ENCODE measurements at places on chromosomes 7 and 10.
A peak's percentile ranks its signal among the peaks of the same experiment; 100 is the strongest.

DNA sequence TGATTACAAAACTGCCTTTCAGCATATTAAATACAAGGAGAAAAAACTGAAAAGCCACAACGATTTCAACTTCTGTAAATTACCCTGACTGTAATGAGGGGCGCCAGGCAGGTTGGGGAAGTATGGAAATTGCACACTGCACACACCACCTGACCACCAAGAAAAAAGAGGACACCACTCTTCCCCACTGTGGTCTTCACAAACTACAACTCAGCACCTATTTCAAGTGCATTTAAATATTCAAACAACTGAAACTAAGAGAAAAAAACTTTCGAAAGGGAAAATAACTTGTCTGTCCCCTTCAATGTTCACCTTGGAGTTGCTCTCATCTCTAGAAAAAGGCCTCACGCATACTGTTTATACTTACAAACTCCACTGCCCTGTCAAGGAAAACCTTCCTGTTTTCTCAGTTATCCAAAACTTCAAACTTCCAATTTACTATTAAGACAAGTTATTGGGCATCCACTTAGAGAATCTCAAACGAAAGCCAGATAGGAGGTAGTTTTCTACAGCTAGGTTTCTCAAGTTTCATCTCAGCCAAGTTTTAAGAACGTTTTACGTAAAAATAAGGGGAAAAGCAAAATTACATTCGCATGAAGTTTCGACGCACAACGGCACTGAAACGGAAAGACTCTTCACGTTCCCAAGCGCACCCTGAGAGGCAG, 1.4 kb downstream of the LARP4B start:
- DNase-seq = peak; percentile 39

DNA sequence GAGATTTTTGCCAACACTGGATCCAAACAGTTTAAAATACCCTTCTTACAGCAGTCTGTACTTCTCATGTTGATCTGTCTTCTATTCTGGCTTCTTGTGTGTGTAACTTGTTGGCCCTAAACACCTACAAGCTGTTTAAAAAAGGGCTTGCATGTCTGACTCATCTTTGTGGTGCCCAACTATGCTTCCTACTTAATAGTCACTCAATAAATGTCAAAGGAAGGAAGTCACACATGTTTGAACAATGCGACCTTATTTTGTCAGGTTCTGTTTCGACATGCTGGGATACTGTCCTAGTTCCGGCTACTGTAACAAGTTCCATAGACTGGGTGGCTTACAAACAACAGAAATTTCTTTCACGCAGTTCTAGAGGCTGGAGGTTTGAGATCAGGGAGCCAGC, 9.4 kb upstream of the GRK5 start:
- DNase-seq = no peak

DNA sequence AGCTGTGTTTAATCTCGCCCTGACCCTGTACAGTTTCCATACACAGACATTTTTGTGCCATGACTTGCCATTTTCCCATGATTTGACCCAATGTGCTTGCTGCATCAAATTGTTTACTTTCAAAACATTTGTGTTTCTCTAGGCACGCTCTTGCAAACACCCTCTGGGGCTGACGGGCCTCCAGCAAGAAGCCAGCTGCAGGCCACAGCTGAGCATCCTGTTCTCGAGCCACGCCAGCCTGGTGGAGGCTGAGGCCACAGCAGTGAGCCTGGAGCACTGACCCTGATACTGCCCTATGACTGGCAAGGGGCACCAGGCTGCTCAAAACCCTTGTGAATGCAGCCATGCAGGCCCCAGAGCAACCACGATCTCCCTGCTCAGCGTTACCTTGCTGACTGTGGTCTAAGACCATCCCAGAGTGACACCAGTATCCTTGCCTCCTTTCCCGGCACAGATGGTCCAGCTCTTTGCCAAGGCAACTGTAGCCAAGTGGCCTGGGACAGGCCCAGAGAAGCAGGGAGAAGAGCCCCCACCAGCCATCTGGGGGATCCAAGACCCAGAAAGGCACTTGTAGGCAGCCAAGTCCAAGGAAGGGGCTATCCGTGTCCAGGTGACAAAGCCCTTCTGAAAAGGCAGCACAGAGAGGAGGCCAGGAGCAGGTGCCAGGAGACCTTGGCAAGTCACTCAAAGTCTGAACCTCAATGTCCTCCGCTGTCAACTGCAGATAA, 78.5 kb downstream of the OAT start:
- DNase-seq = no peak

- no peak for DNase-seq
Observed at GRCh38 chr7:103914147-103914899, 75.1 kb downstream of the RELN start.

DNA sequence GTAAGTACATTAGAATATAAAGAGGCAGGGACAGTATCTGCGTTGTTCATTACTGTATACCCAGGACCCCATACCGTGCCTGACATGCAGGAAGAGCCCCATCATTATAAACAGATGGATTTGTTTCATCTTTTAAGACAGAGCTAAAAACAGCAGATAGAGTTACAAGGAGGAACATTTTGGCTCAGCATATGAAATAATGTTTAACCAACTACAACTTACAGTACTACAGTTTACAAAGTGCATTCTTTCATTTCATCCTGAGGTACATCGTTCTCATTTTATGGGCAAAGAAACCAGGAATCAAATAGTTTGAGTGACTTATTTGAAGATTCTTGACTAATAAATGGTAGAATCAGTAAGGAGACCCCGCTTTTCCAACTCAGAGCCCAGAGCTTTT, 38.1 kb upstream of the AGBL3 start:
- DNase-seq = no peak

GRCh38 chr7:32588657-32589056, 93.4 kb downstream of the AVL9 start:
- DNase-seq = no peak

- DNase-seq = no peak
Observed at GRCh38 chr7:129351320-129351719, 82.9 kb upstream of the STRIP2 start.

DNA sequence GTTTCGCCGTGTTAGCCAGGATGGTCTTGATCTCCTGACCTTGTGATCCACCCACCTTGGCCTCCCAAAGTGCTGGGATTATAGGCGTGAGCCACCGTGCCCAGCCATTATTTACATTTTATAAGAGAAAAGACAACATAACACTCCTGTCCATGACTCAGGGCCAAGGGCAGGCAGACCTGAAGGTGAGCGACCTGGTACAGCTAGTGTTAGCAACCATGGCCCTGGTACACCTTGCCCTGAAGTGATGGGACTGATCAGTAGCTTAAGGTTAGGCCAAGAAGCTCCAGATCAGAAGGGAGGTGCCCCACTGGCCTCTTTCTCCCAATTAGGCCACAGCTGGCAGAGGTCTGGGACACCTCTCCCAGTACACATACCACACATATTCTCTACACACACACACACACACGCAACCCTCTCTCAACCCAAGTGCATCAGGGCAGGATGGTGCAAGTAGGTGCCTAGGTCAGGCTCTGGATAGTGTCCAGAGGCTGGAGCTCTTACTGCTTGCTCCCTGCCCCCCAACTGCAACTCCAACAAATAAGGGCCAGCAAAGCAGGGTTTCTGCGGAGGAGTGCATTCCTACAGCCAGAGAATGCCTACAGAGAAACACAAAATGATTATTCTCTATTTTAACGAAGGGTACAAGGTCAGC, 43.8 kb downstream of the DPCD start:
- DNase-seq = no peak

DNA sequence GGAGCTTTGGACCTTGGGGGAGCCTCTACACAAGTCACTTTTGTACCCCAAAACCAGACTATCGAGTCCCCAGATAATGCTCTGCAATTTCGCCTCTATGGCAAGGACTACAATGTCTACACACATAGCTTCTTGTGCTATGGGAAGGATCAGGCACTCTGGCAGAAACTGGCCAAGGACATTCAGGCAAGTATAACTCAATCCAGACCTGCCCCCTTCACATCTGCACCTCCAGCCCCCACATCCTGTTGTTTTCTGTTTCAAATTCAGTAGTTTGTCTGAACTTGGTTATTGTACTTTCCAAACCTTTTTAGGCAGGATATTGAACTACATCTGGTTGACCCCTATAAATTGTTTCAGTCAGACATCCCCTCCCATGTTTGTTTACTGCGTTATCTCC, 62.4 kb upstream of the CC2D2B start:
- no peak for DNase-seq

- no peak for DNase-seq
Observed at GRCh38 chr7:141232286-141233051, 158.6 kb downstream of the TMEM178B start.

- DNase-seq = no peak
Observed at GRCh38 chr7:146185844-146186243, 69.2 kb downstream of the CNTNAP2 start.

GRCh38 chr7:108415821-108416536, 40.3 kb downstream of the NRCAM start:
- peak; percentile 66 for DNase-seq

DNA sequence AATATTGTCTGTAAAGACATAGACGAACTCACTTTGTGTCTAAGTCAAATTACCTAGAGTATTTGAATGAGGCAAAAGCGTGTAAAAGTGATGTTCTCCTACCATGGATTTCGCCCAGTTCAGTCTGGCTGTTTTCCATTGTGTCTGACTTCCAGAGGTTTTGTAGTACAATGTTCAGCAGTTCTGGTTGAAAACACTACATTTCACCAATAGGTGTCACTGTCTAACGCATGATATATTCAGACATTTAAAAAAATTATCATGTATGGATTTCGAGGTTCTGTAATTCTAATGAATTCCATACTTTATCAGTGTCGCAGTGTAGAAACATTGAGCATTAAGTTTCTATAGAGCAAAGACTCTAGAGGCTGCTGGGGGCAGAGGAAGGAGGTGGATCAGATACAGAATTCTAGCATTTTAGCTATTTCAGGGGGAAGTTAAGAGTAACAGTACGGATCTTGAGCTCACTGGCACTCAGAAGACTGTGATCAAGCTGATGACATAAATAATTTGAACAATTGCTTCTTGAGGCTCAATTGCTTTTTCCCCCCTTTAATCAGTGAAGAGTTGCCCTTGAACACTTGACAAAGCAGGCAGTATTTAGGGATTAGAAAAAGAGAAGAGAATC, 196.9 kb upstream of the RHOBTB1 start:
- DNase-seq = peak; percentile 7

- no peak for DNase-seq
Observed at GRCh38 chr7:158582089-158582456, 5.5 kb downstream of the PTPRN2 start.

DNA sequence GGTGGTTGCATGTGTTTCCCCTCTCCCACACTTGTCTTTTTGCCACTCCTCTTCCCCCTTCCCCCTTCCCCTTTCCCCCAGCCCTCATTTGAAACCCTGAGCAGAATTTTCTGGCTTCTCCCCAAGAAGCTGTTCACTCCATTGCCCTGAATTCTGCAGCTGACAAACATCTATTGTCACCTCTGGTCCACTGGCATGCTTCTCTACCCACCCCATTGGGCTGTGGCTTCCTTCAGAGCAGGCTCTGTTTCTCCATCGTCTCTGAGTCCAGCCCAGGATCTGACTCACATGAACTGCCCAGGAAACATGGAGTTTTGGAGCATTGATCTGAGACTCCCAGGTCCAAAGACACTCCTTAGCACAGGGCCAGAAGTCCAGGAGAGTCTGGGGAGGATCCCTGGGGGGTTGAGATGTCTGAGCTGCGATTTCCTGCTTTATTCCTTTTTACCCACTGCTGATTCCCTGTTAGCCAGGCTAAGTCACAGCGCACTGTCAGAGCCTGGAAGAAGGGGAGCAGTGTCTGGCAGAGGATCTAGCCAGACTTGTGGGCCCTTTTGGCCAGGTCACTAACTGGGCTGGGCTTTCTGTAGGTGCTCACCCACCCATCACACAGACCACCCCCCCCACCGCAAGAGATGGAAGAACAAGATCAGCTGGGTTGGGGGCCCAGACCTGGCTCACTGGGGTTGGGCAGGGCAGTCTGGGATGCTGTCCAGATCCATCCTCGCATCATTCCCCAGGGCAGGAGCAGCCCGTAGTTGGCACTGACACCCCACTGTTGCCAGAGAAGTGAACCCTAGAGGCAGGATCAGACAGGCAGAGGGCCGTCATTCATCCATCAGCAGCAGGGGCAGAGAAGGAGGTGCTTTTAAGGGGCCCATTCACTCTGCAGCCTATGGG, 3.5 kb downstream of the CHAT start:
- DNase-seq = no peak

DNA sequence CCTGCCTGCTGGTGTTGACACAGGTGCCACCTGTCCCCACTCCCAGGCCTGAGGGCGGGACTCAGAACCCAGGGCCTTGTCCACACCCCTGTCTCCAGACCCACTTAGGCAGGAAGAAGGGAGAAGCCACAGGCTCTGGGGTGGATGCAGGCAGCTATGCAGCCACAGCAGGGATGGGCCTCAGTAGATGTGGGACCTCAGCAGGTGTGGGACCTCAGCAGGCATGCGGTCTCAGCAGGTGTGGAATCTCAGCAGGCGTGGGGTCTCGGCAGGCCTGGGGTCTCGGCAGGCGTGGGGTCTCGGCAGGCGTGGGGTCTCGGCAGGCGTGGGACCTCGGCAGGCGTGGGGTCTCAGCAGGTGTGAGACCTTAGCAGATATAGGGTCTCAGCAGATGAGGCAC, 118.0 kb upstream of the PITRM1 start:
- no peak for DNase-seq

- DNase-seq = no peak
Observed at GRCh38 chr7:109660401-109660800, 1090.7 kb downstream of the DNAJB9 start.

DNA sequence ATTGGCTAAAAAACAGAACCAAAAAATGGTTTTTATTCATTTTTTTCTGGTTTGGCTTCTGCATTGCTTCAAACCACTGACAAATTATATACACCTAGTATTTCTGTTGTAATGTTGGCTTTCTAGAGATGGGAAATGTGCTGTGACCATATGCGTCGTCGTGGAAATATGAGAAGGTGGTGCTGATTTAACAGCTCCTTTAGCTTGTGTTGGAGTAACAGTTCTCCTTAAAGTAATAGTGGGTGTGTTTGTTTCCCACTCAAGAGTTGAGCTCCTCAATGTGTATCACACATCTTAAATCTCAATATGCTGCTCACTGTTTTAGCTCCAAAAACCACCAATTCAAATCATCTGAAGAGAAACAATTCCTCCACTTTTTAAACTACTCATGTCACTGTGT, 196.4 kb downstream of the LHFPL3 start:
- DNase-seq = no peak

DNA sequence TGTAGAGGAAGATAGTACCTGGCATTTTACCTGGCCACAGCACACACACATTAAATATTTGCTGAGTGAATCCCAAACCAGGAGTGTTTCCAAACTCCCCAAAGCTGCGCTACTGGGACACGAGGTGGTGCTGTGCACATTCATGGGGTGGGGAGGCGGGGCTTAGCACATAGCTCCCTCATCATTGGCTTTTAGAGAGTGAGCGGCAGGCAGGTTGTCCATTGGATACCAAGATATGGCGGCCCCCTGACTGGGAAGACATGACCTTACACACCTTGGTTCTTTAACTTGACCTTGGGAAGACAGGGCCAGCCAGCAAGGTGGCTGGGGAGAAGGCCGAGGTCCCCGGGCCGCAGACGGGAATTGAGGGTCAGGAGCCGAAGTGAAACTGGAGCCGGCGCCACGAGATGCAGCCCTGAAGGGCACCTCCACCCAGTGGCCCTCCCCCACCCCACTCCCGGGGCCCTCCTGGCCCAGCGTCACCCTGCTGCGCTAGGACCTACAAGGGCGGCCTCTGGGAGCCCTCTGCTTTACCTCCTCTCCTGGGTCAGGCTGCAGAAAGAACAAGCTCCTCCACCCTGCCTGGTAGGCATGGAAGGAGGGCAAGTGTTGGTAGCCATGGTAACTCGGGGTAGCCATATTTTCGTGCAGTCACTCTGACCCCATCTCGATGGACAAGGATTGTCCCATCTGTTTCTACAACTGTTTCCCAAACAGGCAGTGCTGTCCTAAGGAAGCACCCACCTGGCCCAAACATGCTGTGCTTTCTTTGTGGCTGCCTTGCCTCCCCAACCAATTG, 24.0 kb downstream of the TMEM176A start:
- no peak for DNase-seq

GRCh38 chr7:6279937-6280336, 7.5 kb upstream of the CYTH3 start:
- no peak for DNase-seq

Data from germinal center (tissue), 1 donor.